ENCODE measurements at places on chromosomes 12 and 14.
A peak's percentile ranks its signal among the peaks of the same experiment; 100 is the strongest.

DNA sequence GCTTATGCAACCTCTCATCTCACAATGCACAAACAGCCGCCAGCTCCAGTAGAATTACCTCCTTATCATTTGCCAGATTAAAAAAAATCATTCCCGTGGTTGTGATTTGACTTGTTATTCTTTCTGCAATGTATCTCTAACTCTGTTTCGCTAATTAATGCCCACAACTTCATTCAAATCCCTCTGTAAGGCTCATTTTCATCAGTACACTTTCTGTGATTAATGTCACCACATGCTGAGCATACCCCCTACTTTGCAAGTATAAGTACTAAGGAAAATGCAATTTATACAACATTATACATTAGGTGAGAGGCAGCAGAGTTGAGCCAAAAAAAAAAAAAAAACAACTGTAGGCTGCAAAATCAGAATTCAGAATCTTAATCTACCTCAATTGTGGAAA is 166.0 kb downstream of the FSCB start:
- DNase-seq: no peak

GRCh38 chr12:67161322-67161918 is 107.7 kb upstream of the CAND1 start:
- peak; percentile 56 for DNase-seq

GRCh38 chr14:58746261-58746660 is 108.5 kb downstream of the DACT1 start:
- DNase-seq: no peak

DNA sequence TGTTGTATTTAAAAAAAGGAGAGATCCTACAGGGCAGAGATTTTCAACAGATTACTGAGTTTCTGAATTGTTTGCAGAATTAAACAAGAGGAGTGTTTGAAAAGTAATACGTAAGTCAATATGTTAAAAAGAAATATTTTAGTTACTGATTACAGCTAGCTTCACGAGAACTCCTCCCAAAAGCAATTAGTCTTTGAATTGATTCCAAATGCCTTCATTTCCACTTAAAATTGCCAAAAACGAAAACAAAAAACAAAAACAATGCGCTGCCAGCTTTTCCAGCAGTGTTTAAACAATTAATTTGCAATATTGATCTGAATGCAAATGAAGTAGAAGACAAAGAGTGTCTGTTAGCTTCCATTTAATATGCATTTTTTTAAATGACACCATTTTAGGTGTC is 310.0 kb downstream of the IPO8 start:
- no peak for DNase-seq

DNA sequence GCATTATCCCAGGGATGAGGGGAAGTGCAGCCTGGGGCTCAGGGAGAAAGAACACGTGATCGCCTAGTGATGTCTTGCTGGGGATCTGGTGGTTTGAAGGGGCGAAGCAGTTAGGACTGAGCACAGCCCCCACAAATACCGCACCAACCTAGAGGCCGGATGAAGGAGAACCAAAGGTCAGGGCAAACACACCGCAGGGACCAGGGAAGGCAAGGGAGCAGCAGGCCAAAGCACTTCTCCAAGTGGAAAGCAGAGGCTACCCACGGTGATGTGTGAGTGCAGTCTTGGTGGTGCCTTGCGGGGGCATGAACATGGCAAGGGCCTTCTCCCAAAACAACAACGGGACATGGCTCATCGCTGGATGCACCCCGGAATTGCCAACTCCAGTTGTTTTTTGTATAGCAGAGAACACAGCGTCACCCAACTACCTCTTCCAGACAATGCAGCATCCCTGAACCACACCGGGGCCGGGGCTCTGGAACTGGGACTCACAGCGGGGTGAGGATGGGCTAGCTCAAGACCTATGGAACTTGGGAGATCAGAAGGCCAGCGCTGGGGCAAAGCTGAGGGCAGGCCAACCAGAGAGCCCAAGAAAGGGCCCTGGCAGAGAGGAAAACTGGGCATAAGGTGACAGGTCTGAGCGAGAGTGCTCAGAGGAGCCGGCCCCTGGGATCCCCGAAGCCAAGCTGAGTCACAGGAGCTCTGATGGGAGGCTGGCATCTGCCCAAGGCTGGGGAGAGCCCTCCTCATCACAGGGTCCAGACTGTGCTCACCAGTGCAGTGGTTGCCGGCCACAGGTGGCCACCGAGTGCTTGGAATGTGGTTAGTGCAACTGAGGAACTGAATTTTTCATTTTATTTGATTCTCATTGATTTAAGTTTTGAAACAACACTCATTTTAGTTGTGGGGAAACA is 11.1 kb downstream of the GALNT16 start:
- no peak for DNase-seq

DNA sequence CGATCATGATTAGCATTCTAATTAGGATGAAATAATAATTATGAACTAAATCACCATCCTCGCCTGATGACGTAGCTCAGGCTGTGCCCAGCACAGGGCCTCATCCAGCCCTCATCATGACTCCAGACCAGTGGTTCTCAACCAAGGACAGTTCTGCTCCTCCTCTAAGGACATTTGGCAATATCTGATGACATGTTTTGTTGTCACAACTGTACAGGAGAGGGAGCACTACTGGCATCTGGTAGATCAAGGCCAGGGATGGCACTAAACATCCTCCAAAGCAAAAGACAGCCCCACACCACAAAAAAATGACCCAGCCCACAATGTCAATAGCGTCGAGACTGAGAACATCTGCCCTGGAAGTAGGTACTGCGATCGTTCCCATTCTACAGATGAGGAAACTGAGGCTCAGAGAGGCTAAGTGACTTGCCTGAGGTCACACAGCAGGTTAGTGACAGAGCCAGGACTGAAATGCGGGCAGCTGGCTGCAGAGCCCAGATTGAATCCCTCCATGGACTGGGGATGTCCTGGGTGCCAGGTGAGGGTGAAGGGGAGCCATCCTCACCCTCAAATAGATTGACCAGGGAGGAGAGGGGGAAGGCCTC is 15.5 kb downstream of the TRPV4 start:
- no peak for DNase-seq

- no peak for DNase-seq
These were observed 8.6 kb upstream of the ALDH2 start for GRCh38 chr12:111758120-111758561.

GRCh38 chr12:117985182-117985581 is 16.4 kb upstream of the KSR2 start:
- no peak for DNase-seq

DNA sequence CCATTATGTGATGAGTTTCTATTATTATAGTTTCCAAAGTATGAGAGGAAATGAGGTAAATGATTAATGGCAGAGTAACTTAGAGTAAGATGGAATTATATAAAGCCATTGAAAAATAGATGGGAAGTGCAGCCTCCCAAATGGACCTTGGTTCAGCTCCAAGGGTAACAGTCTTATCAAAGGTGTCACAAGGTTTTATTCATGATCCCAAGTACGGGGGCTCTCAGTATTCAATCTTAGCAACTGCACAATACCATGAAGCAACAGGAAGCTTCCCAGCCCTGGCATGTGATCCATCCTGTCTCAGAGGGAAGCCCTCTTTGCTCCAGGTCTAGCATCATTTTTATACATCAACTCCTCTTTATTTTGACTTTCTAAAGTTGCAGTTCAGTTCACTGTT is 948.2 kb downstream of the GALC start:
- DNase-seq: no peak

GRCh38 chr14:45177076-45177475 is 41.3 kb downstream of the FANCM start:
- DNase-seq: no peak

GRCh38 chr12:54981796-54982195 is 2.8 kb downstream of the TESPA1 start:
- DNase-seq: peak; percentile 73

GRCh38 chr14:33323979-33324378 is 385.3 kb downstream of the NPAS3 start:
- DNase-seq: no peak

- DNase-seq: no peak
These were observed 612.0 kb downstream of the FLRT2 start for GRCh38 chr14:86141966-86142365.

- DNase-seq: peak; percentile 71
These were observed 19.4 kb downstream of the ACVRL1 start for GRCh38 chr12:51926718-51927117.

GRCh38 chr12:587132-588023 is 75.9 kb downstream of the NINJ2 start:
- no peak for DNase-seq

DNA sequence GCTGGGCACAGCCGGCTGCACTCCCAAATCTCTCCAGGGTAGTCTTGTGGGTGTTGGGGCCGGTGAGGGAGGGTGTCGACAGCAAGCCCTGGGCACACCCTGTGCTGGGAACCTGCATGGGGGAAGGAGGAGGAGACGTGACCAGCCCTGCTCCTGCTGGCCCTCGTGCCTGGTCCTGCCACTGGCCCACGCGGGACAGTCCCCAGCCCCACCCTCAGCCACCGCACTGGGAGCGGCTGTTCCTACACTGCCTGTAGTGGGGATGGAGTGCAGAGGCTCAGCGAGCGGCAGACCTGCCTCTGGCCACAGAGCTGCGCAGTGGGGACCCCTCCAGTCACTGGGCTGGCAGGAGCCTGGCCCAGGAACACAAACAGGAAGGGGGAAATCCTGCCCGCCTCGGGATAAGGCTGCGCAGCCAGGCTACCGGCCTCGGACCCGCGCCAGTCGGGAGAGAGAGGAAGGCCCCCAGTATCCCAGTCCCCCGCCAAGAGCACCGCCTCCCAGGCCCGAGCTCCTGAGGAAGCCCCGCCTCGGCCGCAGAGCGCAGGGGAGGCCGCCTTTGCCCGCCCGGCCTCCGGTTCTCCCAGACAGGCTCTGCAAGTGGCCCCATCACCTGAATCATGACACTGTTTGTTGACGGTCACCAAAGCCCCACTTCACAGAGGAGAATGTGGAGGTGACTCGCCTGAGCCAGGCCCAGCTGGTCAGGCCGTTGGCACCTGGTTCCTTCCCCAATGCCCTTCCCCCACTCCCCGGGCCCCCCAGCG is 10.6 kb downstream of the AHNAK2 start:
- no peak for DNase-seq

DNA sequence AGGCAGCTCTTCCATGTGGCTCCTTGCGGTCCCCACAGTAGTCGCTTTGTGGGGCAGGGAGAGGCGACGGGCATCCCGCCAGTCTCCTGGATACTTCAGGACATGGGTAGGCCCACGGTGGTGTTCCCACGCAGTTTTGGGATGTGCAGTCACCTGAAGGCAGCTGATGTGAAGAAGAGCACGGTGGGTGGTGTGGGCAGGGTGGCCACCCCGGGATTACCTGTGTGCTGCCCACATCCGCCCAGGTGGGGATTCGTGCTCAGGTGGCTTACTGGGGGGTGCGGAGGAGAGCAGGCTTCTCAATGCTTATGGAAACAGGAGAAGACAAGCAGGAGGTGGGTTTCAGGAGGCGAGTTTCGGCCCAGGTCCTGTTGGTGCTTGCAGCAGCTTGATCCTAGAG is 28.4 kb upstream of the TDRD9 start:
- no peak for DNase-seq

DNA sequence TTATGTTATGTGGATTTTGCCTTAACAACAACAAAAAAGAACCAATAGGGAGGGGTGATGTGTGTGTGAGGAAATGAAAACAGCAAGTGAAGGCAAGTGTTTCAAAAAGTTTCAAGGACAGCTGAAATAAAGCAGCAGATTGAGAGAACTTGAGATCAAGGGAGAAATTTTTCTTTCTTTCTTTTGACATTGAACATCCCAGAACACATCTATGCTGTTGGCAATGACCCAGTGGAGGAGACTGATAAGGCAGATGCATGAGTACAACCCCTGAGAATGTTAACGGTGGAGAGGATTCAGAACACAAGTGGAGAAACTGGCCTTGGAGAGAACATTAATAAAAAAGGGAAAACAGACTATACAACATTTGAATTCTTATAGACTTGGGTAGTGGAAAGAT is 2.9 kb downstream of the LLPH start:
- no peak for DNase-seq

- no peak for DNase-seq
These were observed 251.4 kb downstream of the LRIG3 start for GRCh38 chr12:58668871-58669270.

- DNase-seq: peak; percentile 72
These were observed 4.4 kb downstream of the TXNRD1 start for GRCh38 chr12:104219908-104220404.

GRCh38 chr12:95674631-95675030 is 115.9 kb downstream of the NTN4 start:
- DNase-seq: no peak

- no peak for DNase-seq
These were observed 142.9 kb upstream of the BTG1 start for GRCh38 chr12:92288561-92288960.

GRCh38 chr14:69096781-69097475 is 56.0 kb downstream of the DCAF5 start:
- DNase-seq: no peak

- no peak for DNase-seq
These were observed 31.6 kb downstream of the CCDC85C start for GRCh38 chr14:99572173-99572999.

GRCh38 chr12:752695-753610 is 574 bp downstream of the WNK1 start:
- DNase-seq: peak; percentile 80

- DNase-seq: no peak
These were observed 190.6 kb downstream of the TMX1 start for GRCh38 chr14:51430633-51431032.

DNA sequence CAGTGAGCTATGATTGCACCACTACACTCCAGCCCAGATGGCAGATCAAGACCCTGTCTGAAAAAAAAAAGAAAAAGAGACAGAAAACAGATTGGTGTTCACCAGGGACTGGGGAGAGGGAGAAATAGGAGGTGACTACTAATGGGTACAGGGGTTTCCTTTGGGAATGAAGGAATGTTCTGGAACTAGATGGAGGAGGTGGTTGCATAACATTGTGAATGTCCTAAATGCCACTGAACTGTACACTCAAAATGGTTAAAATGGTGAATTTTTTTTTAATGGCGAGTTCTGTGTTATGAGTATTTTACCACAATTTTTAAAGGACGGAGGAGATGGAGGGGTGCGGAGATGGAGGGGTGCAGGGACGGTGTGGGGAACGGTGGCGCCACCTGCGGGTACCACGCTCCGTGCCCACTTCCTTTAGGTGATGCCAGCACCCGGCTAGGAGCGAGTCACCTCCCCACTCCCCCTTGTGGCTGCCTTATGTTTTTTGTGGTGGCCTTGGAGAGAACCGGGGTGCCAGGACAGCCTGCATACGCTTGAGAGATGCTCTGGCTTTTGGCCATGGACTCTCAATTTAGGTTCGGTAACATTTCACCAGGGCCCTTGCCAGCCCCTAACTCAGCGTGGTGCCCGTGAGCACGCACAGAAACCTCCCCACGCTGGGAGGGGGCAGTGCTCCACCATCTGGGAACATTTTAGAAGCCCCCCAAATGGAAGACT is 16.1 kb downstream of the UBC start:
- DNase-seq: peak; percentile 80

DNA sequence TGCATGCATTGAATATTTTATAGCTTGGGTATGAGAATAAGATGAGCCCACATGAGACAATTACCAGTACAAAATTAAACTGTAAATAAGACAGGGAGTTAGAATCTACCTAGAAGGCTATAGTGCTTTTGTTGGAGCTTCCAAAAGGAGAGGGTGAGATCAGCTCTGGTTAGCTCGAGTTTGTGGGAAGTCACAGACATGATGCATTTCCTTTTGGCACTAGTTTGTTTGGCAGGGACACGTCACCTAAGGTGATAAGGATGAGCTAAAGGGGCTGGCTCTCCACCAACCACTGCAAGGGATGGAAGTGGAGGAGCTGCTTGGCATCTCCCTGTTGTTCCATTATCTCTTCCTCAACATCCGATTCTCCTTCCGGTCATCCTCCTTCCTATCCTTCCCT is 48.5 kb upstream of the CPM start:
- no peak for DNase-seq

Measured in activated CD8-positive, alpha-beta memory T cell treated with anti-CD3 and anti-CD28 coated beads for 24 hours (primary cell).